Spinal cord (tissue), 10 donors: ENCODE measurements at places on chromosomes 3 and 15. TPM values are rescaled to one million over a fixed set of nuclear protein-coding genes. Genes with fewer than 3 reads are reported as not detected.

The CASR gene
- 1.3 TPM for polyA plus RNA-seq

The FOXB1 gene
- 11.8 TPM for polyA plus RNA-seq

The ALDH1L1 gene
- polyA plus RNA-seq = 67.4 TPM

The MNS1 gene
- polyA plus RNA-seq = 9.0 TPM

The DAZL gene
- 0.13 TPM for polyA plus RNA-seq

The C3orf20 gene
- 0.12 TPM for polyA plus RNA-seq

The STOML1 gene
- polyA plus RNA-seq = 57.9 TPM

The TP63 gene
- 0.60 TPM for polyA plus RNA-seq

The EAF2 gene
- 7.8 TPM for polyA plus RNA-seq

The AGBL1 gene
- 0.35 TPM for polyA plus RNA-seq

The SAMD7 gene
- polyA plus RNA-seq = 0.09 TPM

The HERC2 gene
- 83.0 TPM for polyA plus RNA-seq

The FRMD5 gene
- 19.5 TPM for polyA plus RNA-seq

The ANKRD34C gene
- polyA plus RNA-seq = 0.42 TPM

The SNTN gene
- polyA plus RNA-seq = 0.24 TPM

The UBAP1L gene
- polyA plus RNA-seq = 26.0 TPM

The OR5K2 gene
- 0.26 TPM for polyA plus RNA-seq

The ZNF592 gene
- polyA plus RNA-seq = 29.4 TPM

The SKOR1 gene
- polyA plus RNA-seq = 17.0 TPM

The CDC25A gene
- polyA plus RNA-seq = 9.7 TPM

The ANKUB1 gene
- polyA plus RNA-seq = 0.95 TPM

The GABRA5 gene
- polyA plus RNA-seq = 33.8 TPM

The CLDND1 gene
- polyA plus RNA-seq = 182 TPM

The NOX5 gene
- polyA plus RNA-seq = 0.22 TPM

The MUSTN1 gene
- 0.65 TPM for polyA plus RNA-seq

The MB21D2 gene
- polyA plus RNA-seq = 18.9 TPM

The USP50 gene
- 1.1 TPM for polyA plus RNA-seq

The PAK2 gene
- polyA plus RNA-seq = 82.5 TPM

The TMCC1 gene
- 40.1 TPM for polyA plus RNA-seq

The CKMT1A gene
- 54.7 TPM for polyA plus RNA-seq

The RGMA gene
- polyA plus RNA-seq = 356 TPM

The GCNT3 gene
- polyA plus RNA-seq = 0.35 TPM

The NLGN1 gene
- polyA plus RNA-seq = 18.9 TPM

The ACAN gene
- polyA plus RNA-seq = 18.5 TPM

The AHSG gene
- polyA plus RNA-seq = 0.42 TPM

The LRRC2 gene
- polyA plus RNA-seq = 3.3 TPM

The PLSCR2 gene
- polyA plus RNA-seq = 0.30 TPM

The TRPM1 gene
- 0.05 TPM for polyA plus RNA-seq

The NR1I2 gene
- polyA plus RNA-seq = 0.33 TPM

The ST8SIA2 gene
- polyA plus RNA-seq = 26.7 TPM

The CYP19A1 gene
- polyA plus RNA-seq = 0.29 TPM

The TRIP4 gene
- 28.4 TPM for polyA plus RNA-seq

The DCBLD2 gene
- 25.0 TPM for polyA plus RNA-seq

The CP gene
- 0.93 TPM for polyA plus RNA-seq

The HTR3E gene
- not detected for polyA plus RNA-seq

The NAALADL2 gene
- polyA plus RNA-seq = 2.9 TPM
